Activated CD8-positive, alpha-beta memory T cell treated with anti-CD3 and anti-CD28 coated beads for 1 hour (primary cell): ENCODE measurements at places on chromosomes 7 and 10.

DNA sequence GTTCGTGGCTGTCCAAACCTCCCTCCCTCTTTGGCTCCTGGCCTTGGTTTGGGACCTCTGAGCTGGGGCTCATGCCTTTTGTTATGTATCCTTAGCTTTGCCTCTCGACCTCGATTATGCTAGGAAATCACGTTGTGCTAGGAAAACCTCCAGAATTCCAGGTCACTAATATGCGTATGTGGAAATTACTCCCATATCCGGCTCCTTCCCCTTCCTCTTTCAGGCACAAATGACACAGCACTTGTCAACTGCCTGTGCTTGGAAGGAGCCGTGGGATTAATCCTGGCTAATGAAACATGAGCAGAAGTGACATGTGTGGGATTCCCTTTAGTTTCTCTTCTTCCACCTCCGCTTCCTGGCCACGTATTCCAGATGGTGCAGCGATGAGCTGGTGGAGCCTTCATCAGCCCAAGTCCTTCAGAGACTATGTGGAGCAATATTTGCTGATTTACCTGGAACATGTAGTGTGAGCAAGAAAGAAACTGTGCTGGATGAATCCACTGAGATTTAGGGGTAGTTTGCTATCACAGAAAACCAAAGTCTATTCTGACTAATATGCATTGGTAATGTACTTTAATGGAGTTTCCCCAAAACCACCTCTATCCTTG, 149.2 kb downstream of the REEP3 start:
- no peak for DNase-seq

- DNase-seq = no peak
Observed at GRCh38 chr7:98185101-98185500, 26.1 kb upstream of the BHLHA15 start.

DNA sequence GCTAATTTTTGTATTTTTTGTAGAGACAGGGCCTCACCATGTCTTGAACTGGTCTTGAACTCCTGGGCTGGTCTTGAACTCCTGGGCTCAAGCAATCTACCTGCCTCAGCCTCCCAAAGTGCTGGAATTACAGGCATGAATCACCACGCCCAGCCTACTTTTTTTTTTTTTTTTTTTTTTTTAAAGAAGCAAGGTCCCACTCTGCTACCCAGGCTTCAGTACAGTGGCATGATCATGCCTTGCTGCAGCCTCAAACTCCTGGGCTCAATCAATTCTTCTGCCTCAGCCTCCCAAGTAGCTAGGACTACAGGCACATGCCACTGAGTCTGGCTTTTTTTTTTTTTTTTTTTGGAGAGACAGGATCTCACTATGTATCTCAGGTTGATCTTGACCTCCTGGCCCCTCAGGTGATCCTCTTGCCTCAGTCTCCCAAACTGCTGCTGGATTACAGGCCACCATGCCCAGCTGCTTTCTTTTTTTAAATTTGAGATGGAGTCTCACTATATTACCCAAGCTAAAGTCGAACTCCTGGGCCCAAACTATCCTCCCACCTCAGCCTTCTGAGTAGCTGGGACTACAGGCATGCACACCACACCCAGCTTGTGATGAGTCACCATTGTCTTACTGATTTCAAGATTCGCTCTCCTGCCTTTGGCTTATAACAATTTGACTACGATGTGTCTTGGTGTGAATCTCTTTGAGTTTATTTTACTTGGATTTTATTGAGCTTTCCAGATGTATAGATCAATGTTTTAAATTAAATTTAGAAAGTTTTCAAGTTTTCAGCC, 9.0 kb downstream of the RPEL1 start:
- DNase-seq = no peak

DNA sequence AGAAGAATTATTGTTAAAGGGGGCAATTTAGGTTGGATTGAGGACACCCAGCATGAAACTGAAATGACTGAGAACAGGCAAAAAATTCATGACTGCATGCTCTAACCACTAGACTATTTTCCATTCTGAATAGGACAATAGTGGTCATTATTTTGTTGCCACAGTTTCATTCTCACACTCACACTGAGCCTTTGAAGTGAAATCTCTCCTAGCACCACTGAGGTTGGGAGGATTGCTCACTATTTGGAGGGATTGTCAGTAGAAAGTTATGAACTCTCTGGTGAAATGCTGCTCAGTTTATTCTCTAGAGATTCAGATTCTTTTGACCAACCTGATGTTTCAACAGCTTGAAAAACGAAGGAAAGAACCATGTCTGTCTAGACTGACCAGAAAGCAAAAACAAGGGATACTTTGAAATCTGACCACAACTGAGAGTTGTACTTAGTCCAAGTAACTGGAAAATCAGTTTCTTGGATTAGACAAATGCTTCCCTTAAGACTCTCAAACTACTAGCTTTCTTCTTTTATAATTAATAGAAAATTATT, 191.2 kb downstream of the DYNC1I1 start:
- DNase-seq = no peak

DNA sequence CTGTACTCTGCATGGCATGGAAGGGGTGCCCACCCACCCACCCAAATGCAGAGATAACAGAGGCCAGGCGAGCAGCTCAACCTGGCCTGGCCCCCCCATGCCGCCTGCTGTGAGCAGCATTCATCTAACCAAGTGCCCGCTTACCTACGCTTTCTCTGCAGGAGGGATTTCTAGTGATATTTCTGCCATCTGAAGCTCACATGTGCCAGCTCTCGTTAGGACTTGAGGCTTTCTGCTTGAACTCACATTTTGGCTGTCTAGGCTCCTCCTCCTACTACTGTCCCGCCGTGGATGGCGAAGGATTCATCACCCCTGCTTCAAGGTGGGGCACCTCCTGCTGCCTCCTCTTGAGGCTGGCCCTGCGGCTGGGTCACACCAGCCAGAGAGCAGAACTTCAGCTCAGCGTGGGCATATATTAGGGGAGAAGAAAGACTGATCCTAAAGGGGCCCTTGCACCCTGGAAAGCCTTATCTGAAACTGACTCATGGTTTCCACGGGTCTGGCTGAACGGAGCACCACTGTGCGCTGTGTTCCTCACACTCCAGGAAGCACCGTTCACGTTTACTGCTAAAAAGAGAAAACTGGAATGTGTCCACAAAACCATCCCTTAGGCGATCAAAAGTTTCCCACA, 45.5 kb downstream of the CTBP2 start:
- no peak for DNase-seq

DNA sequence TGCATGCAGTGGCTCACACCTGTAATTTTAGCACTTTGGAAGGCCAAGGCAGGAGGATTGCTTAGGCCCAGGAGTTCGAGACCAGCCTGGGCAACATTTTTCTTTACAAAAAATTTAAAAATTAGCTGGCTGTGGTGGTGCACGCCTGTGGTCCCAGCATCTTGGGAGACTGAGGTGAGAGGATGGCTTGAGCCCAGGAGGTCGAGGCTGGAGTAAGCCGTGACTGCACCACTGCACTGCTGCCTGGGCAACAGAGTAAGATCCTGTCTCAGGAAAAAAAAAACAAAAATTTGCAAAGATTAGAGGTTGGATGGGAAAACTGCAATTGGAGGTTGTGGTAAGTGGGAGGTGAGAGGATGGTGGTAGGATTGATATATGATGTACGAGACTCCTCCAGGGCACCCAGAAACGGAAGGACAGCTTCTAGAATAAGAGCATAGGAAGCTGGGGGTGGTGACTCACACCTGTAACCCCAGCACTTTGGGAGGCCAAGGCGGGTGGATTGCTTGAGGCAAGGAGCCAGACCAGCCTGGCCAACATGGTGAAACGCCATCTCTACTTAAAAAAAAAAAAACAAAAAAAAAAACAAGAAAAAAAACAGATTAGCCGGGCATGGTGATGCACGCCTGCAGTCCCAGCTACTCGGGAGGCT, 19.1 kb upstream of the PARP12 start:
- no peak for DNase-seq

DNA sequence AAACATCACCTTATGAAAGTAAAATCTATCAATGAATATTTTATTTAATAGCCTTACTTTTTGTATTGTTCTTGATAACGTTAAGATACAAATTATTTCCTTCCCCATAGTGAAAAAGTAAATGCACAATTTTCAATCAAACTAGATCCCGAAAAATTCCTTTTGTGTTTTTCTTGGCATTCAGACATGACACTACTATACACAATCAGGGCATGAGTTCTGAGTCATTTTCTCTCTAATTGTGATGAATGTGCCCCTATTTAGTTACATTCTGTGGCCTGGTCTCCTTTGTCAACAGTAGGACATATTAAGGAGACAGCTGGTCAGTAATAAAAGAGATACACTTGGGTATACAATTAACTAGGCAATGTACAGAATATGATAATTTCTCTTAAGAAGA, 19.8 kb downstream of the COL1A2 start:
- DNase-seq = no peak

GRCh38 chr10:24901686-24902399, 50.6 kb downstream of the PRTFDC1 start:
- no peak for DNase-seq

GRCh38 chr10:127880557-127880956, 12.2 kb downstream of the CLRN3 start:
- no peak for DNase-seq

DNA sequence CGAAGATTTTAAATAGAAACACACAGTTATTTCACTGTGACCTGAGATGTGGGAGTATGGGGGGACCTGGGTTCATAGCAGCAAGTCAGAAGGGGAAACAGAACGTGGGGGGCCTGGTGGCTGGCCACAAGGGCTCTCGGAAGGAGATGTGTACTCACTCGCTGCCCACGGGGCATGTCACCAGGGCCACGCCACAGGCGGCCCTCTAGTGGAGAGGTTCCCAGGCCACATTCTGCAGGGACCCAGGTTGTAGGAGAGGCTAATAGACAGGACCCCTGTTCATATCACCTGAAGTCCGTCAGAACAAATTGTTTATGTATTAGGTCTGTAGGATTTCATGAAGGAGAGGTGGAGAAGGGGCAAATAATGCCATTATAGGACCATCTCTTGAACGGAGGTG, 25.1 kb upstream of the SVOPL start:
- no peak for DNase-seq
